ENCODE measurements at places on chromosomes 7 and 10. TPM values are rescaled to one million over a fixed set of nuclear protein-coding genes. Genes with fewer than 3 reads are reported as not detected.

Gene RELN
- total RNA-seq: 0.33 TPM

Gene ACTL6B
- total RNA-seq: 0.52 TPM

Gene SPDYE9
- not detected for total RNA-seq

Gene ADAMTS14
- total RNA-seq: not detected

Gene SLC18A2
- 1.6 TPM for total RNA-seq

Gene CPA5
- total RNA-seq: not detected

Gene TACC2
- total RNA-seq: 29.0 TPM

Gene ARHGEF5
- total RNA-seq: 23.1 TPM

Gene SH2B2
- 1.0 TPM for total RNA-seq

Gene WEE2
- not detected for total RNA-seq

Gene MYL7
- total RNA-seq: not detected

DNA sequence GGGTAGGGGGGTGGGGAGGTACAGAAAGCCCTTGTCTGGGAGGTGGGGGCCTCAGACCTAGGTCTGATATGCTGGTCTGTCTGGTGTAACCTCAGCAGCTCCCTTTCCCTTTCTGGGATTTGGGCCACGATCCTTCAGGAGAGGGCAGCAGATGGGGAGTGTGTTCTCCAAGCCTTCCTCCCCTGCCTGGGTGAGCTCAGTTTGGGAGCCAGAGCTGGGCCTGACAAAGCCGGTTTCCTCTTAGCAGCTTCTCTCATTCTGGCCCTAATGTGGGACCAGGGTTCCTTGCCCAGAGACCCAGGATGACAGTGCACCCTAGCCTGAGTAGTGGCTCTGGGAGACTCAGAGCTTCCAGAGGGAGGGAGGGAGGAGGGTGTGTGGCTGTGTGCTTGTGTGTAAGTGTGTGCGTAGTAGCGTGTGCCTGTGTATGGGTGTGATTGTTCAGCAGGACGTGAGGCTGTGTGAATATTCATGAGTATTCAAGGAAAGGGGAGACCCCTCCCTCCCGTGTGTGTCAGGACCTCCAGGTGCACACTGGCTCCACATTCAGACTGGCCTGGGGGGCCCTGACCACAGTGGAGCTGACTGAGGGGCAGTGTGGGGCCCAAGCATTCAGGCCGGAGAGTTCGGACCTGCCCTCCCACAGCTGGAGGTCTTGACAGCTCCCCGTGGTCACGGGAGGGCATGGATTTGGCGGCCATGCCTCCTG lies 96.5 kb downstream of the ZMIZ1 start:
- DNase-seq: no peak

DNA sequence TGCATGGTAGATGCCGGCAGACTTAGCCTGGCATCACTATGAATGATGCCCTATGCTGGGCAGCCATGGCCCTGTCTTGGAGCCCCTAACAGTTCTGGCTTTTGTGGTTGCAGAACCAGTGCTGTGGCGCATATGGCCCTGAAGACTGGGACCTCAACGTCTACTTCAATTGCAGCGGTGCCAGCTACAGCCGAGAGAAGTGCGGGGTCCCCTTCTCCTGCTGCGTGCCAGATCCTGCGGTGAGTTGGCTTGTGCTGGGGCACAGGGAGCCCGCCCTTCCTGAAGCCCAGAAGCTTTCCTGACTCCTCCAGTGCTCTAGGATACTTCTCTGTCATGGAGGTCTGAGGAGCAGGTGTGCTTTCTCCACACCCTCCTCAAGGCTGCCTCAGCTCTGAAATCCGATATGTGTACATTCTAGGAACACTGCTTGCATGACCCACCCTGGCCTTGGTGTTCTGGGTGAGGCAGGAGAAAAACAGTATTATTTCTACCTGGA lies 25.6 kb upstream of the SH2D4B start:
- no peak for DNase-seq

DNA sequence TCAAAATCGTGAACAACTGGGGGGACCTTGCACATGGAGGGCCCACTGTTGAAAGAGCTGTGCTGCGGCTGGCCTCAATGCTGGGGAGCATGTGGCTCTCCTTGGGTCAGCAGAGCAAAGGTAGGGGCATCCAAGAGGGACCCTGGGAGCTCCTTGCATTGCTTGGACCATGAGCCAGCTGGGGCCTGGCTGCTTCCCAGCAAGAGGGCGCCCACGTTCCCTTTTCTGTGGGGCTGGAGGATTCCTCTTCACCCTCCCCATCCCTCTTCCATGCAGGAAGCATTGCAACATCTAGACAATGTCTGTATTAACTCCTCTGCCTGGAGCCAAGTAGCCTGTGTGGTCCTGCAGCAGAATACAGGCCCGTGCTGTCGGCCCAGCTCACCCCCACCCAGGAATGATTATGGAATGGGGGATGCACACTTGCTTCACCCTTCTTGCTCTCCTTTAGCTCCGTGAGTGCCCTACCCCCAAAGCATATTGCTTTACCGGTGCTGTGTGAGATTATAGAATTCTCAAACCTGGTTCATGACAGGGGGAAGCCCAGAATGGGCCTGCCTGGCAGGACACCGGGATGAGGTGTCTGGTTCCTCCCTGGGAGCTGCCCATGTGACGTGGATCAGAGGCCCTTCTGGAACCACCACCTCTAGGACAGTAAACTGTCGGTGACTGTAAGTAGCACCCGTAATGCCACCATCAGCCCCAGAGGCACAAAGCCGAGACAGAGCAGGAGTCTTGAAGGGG lies 61.9 kb downstream of the SYPL1 start:
- DNase-seq: no peak

GRCh38 chr7:31763548-31763947 lies 76.5 kb downstream of the PPP1R17 start:
- DNase-seq: no peak

- no peak for DNase-seq
Measured at GRCh38 chr10:86303626-86304025, 63.0 kb downstream of the GRID1 start.

GRCh38 chr10:120048391-120048790 lies 155.9 kb downstream of the SEC23IP start:
- DNase-seq: no peak

- DNase-seq: no peak
Measured at GRCh38 chr7:81135324-81135723, 216.5 kb upstream of the SEMA3C start.

- no peak for DNase-seq
Measured at GRCh38 chr10:76481178-76481577, 1049.8 kb downstream of the LRMDA start.

GRCh38 chr7:26326211-26326610 lies 34.5 kb downstream of the SNX10 start:
- DNase-seq: no peak

GRCh38 chr7:145431834-145432233 lies 596.0 kb upstream of the TPK1 start:
- no peak for DNase-seq

DNA sequence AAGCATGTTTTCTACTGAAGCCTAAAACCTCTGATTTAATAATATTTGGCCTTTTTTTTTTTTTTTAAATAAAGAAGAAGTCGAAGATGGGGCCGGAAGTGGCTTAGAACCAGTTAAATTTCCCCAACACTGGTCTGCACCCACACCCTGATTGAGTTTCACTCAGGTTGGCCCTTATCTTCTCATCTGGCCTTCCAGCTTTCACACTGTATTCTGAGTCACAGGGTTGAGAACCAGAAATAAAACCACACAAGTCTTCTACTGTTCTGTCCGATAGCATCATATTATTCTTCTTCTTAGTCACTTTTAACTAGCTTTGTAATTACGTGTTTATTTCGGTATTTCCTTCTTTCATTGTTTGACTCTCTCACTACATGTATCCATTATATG lies 9.9 kb downstream of the ZNF365 start:
- DNase-seq: no peak

DNA sequence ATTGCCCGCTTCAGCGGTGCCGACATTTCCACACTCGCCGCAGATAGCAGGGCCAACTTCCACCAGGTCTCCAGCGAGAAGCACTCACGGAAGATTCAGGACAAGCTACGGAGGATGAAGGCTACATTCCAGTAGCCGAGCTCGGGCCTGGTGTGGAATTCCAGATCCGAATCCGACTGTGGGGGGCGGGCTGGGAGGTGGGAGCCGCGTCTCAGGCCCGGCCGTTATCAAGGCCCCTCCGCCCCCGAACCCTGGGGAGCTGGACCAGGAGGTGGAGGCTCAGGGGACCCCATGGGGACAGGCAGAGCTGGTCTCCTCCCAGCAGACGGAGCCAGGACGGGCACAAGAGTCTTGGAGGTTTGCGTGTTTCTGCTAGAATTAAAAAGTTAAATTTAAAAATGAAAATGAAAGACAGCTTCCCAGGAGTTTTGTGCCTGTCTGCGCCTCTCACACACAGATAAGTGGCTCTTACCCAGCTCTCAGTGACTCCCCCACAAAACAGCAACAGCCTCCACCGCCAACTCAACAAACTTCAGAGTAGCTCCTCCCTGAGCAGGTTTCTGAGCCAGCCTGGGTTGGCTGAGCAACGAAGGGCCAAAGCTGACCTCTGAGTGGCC lies 5.2 kb upstream of the UTF1 start:
- no peak for DNase-seq

DNA sequence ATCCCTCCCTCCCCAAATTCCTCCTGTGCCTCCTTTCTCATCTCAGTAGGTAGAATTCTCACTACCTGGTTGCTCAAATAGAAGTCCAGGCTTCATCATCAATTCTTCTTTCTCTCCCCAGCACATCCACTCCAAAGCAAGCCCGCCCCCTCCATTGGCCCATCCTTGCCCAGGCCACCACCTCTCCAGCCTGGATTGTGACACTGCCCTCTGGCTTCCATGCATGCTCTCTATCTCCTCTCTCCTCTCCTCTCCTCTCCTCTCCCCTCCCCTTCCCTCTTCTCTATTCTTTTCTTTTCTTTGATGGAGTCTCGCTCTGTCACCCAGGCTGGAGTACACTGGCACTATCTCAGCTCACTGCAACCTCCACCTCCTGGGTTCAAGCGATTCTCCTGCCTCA lies 144.9 kb downstream of the UBE2H start:
- DNase-seq: no peak

DNA sequence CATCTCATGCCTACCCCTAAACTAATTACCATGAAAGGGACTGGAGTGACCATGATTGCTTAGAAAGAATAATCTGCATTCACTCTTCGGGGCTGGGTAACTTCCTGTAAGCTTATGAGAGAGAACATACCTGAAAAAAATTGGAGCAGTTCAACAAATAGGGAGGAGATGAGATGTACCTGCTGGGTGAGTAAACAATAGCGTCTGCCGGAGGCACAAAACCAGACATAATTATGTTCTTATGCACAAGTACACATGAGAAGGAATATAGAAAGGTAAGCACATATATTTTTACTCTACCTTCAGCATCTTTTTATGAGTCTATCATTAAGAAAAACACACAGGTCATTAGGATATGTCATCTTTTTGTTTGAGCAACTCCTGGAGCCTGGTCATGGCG lies 224.6 kb upstream of the FERD3L start:
- no peak for DNase-seq

DNA sequence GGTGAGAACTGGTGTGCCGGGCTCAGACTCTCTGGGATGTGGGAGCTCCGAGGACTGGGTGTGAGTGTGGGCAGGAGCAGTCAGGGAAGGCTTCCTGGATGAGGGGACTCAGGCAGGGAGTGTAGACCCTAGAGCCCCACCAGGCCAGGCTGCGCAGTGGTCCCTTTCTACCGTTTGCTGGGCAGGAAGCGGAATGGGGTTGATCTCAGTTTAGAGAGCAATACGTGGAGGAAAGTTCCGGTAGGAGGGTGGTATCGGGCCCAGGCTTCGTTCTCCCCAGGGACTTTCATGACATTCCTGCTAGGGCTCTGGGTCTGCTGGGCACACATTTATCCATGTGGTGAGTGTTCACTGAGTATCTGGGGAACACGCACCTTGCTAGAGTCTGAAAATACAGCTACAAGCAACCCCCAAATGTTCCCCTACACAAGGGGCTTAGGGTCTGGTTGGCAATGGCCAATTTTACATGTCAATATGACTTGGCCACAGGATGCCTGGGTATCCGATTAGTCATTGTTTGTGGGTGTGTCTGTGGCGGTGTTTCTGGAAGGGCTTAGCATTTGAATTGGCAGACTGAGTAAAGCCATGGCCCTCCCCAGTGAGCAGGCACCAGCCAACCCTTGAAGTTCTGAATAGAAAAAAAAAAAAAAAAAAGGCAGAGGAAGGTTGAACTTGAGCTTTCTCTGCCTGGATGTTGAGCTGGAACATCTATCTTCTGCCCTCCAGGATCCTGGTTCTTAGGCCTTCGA lies 20.8 kb downstream of the GHRHR start:
- DNase-seq: no peak

DNA sequence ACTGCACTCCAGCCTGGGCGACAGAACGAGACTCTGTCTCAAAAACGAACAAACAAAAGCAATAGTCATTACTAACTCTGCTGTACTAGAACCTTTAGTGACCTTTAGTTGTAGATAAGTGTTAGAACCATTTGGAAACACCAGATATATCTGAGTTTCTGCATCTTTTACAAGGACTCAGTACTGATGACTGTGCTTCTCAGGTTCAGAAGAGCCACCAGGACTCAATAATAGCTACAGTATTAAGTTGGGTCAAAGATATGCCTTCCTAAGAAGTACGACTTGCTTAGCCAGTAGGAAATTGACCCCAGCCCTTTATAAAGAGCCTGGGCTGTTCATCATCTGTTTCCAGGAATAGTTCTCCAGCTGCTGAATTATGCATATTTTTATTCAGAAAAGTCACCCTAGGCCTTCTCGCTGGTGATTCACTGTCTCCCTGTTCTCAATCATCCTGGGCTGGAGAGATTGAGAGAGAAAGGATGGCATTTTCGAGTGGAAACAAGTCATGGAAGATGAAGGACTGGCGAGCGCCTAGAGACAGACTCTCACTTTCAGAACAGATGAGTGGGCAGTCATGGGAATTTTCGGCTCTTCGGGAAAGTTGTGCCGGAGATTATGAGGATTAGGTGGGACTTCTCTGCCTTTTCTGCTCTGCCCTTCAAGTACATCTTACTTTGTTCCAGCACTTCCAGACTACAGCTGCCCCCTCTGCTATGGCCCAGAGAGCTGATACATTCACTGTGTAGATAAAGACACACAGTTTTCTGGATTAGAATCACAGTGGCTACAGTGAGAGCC lies 316.1 kb downstream of the CCDC3 start:
- no peak for DNase-seq

DNA sequence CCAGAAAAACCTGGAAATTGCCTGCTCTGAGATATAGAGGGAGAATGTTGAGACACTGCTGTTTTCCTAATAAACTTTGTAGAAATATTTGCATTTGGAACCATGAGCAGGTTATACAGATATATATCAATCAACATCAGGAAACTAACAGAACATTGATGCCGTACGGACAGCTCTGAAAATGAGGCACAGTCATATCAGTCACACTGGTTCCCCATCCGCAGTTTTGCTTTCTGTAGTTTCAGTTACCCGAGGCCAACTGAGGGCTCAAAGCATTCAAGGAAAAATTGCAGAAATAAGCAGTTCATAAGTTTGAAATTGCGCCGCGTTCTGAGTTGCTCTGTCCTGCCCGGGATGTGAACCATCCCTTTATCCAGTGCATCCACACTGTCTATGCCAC lies 137.9 kb downstream of the KLF6 start:
- no peak for DNase-seq

DNA sequence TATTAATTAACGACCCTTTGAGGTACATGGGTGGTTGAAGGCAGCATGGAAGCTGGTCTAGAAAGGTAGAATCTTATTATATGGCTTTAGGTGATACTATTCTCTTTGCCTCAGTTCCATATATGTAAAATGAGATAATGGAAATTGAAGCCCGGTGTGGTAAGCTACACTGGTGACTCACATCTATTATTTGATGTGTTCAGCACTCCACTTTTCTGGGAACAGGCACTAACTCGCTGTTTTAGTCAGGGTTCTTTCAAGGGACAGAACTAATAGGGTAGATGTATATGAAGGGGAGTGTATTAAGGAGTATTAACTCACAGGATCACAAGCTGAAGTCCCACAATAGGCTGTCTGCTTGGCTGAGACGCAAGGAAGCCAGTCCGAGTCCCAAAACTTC lies 4.4 kb upstream of the TRUB1 start:
- DNase-seq: no peak

All from body of pancreas (tissue), 4 donors.